ENCODE measurements at places on chromosomes 3 and 15. TPM values are rescaled to one million over a fixed set of nuclear protein-coding genes. Genes with fewer than 3 reads are reported as not detected.

Gene CLEC3B
- not detected for total RNA-seq

Gene RPSA
- total RNA-seq = 1,384 TPM

- no peak overlapping the region for H3K27ac ChIP-seq
- DNase-seq = no peak
- H3K36me3 ChIP-seq = no peaks in the 10 kb centered on the region
- no peak overlapping the region for H3K4me3 ChIP-seq
- no peaks in the 10 kb centered on the region for H3K4me1 ChIP-seq
Observed at GRCh38 chr15:66157507-66157906, 96.0 kb downstream of the MEGF11 start.

GRCh38 chr3:184642631-184643285 lies 69.1 kb downstream of the MAGEF1 start:
- no peaks in the 10 kb centered on the region for H3K4me1 ChIP-seq
- no peak overlapping the region for H3K27ac ChIP-seq
- no peak for DNase-seq
- H3K27me3 ChIP-seq = peaks cover 5% of the 10 kb centered on the region
- H3K4me3 ChIP-seq = no peak overlapping the region

DNA sequence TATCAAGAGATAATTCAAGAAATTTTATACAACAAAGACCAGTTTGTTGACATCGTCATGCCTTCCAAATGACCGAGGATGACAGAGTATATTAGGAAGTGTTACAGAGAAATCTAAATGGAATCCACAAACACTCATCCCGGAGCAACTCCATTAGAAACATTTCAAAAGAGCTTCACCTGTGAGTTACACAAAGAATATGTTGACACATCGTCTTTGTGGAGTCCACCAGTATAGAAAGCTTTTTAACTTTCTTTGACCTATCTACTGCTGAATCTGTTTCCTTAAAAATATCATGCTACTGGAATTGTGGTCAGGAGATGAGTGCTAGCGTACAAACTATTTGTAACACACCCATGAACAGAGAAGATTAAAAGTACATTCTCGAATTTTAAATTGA lies 130.4 kb downstream of the SUCLG2 start:
- no peak for DNase-seq
- no peak overlapping the region for H3K4me3 ChIP-seq
- H3K36me3 ChIP-seq = peaks cover 49% of the 10 kb centered on the region
- no peaks in the 10 kb centered on the region for H3K27me3 ChIP-seq

DNA sequence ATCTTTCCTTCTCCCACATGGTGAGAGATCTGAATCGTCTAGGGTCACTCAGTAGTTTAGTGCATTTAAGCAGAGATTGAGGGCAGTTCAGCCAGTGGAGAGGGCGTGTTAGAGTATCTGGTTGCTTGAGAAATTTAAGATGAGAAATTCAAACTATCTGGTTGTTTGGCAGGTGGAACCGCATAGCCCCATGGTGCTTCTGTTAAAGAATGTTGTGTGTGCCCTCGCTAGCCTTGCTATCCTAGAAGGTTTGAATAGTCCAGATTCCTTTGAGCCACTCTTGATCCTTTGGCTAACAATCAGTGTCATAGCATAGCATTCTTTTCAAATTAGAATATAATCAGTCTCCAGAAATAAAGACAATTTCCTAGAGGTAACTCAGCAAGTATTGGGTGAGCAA lies 32.1 kb downstream of the ABHD17C start:
- no peaks in the 10 kb centered on the region for H3K4me1 ChIP-seq
- H3K4me3 ChIP-seq = no peak overlapping the region
- H3K36me3 ChIP-seq = no peaks in the 10 kb centered on the region

- H3K27me3 ChIP-seq = peaks cover 80% of the 10 kb centered on the region
- H3K27ac ChIP-seq = no peak overlapping the region
- H3K4me3 ChIP-seq = no peak overlapping the region
Observed at GRCh38 chr3:172449466-172450149, 1.4 kb upstream of the GHSR start.

DNA sequence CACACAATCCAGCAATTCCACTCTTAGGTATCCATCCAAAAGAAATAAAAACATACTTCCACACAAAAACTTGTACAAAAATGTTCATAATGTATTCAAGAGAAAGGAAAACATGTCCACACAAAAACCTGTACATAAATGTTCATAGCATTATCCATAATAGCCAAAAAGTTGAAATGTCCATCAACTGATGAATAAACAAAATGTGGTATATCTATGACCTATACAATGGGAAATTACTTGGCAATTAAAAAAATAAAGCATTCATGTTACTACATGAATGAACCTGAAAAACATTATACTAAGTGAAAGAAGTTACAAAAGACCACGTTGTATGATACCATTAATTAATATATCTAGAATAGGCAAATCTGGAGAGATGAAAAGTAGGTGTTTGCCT lies 17.9 kb downstream of the FRMD5 start:
- no peak overlapping the region for H3K27ac ChIP-seq
- no peaks in the 10 kb centered on the region for H3K36me3 ChIP-seq

Data from activated CD4-positive, alpha-beta memory T cell treated with anti-CD3 and anti-CD28 coated beads, Interleukin-2, amount 10 ng/mL, durations not matched to agents 7 days and 5 days (primary cell).